ENCODE measurements at places on chromosomes 5 and 9.

DNA sequence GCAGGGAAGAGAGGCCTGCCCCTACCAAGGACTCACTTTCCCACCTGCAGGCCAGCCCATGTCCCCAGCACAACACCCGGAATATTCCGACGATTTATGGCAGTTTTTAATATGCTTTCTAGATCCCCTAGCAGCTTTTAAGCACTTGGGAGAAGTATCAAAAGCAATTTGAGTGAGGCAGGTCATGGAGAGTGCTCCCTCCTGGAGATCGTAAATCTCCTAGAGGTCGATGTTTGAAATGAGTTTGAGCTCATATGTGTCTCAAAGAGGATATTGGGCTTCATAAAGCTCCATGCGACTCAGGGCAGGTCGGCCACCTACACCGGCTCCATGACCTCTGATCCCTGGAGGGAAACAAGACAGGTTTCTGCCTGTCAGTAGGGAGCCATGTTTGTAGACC, 27.3 kb downstream of the CFAP90 start:
- no peak for DNase-seq

DNA sequence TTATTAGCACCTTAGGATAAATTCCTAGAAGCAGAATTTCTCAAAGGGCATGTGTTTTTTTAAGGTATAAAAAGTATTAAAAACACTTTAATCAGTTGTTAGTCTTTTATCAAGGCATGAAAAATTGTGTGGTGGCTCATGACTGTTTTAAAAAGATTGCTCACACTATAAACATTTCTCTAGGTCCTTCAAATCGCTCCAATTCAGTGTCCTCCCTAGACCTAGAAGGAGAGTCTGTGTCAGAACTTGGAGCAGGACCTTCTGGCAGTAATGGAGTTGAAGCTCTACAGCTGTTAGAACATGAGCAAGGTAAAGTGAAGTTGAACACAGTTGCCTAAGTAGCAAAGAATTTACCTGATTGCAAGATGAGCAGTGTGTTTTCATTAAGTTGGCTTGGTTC, 62.0 kb downstream of the GAPVD1 start:
- no peak for DNase-seq

DNA sequence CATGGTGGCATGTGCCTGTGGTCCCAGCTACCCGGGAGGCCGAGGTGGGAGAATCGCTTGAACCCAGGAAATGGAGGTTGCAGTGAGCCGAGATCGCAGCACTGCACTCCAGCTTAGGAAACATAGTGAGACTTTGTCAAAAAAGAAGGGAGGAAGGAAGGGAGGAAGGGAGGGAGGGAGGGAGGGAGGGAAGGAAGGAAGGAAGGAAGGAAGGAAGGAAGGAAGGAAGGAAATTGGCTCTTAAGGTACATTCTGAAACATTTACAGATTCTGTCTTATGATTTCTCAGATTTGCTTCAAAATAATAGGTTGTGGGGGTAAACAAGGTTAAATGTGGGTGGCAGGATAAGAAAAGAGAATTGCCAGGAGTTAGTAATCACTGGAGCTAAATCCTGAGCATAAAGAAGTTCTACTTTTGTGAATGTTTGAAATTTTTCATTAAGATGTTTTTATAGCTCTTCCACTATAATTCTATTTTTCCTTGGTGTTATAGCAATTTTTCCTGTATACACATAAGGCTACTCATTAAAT, 2.1 kb upstream of the UGT3A2 start:
- DNase-seq = no peak

- no peak for DNase-seq
Observed at GRCh38 chr9:107175816-107176435, 107.2 kb upstream of the RAD23B start.

DNA sequence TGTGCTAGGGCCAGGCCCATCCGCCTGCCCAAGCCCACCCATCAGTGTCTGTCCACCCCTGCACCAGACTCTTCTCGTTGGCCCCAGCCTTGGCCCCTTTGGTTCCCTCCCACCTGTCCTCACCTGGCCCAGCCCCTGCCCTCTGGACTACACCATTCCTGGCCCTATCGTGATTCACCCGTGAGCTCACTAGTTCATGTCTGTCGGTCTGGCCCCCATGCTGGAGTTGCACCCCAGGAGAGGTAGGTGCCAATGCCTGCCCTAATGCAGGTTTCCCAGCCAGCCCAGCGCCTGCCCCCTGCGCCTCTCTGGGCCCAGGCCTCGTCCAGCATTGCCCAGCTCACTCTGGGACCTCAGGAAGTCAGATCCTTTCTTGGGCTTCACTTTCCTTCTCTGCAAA, 115.4 kb upstream of the LMX1B start:
- no peak for DNase-seq

DNA sequence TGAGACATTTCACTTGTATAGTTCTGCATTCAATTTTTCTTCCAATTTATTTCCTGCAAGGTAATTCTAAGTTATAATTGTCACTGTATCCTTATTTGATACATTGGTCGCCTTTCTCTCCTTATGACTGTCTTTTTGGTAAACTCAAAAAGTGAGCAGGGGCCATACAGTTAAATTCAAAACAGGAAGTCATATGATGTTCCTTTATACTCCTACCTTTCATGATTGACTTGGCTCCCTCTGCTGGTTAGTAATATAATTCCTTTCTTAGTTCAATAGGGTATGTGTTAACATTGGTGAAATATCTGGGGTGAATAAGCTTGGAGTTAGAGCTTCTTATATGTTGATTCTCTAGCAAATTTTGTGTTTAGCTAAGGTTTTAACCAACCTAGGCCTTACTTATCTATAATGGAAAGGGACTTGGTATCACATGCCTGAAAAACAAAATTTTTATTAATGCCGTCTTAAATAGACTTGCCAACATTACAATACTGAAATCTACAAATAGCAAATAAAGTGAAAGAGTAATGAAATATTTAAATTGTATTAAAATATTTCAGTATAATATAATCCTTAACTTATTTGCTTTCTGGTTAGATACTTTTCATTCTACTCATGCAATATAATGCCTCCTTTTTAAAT, 6.0 kb upstream of the NIPBL start:
- peak; percentile 18 for DNase-seq

Data from activated CD4-positive, alpha-beta T cell treated with anti-CD3 and anti-CD28 coated beads for 4 hours (primary cell).